ENCODE measurements at places on chromosomes 12 and 14.

- DNase-seq = no peak
These were observed 52.5 kb downstream of the KANSL2 start for GRCh38 chr12:48629541-48629940.

DNA sequence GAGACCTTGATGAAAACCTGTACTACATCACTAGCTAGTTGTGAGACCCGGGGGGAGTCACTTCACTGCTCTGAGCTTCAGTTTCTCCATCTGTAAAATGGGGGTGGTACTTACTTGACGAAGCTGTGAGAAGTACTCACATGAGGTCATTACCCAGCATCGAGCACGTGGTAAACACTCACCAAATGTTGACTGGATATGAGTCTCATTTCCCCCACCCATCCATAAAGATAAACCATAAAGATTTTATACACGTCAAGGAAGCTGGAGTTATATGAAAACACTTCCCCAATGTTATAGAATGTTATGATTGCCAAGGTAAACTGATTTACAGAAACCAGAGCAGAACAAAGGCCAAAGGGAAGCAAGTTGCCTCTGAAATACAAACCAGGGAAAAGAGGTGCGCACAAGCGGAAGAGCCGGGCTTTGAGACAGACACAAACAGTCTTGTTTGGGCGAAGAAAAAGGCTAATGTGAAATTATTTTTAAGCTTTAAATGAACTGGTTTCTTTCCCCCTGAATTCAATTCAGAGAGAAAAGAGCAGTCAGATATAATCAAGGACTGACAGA is 536.8 kb downstream of the MED13L start:
- no peak for DNase-seq

DNA sequence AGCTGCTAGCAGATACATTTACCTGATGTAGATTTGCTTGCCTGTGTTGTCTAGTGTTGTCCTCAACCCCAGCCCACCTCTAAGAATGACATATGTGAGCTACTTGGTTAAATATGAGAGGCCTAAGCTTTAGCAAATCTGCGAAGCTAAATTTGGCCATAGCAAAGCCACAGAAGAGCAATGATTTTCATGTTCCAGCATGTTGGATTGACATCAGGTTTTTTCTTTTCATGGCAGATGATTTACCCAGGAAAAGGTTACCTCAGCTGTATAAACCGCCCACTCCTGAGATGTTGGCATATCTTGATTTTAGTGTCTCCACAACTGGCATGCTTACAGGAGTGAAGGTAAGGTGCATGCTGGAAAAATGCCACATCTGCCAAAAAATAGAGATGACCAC is 36.4 kb upstream of the ATF1 start:
- DNase-seq = no peak

DNA sequence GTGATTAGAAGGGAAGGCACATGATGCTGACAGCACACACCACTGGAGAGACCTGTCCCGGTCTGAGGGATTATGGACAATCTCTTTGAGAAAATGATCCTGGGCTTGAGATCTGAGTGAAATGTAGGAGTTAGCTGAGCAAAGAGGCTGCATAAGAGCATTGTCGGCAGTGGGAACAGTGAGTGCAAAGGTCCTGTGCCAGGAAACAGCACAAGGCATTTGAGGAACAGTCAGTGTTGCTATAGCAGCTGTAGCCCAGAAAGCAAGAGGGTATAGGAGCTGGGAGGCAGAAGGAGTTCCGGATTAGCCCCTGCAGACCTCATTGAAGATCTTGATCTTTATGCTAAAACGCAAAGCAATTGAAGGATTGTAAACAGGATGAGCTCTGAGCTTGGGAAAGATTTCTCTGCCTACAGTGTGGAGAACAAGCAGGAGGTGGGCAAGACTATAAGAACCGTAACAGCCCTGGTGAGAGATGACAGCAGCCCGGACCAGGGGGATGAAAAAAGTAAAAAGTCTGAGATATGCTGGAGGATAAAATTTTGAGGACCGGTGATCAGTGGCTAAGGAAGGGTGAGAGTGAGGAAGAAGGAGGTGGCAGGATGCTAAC is 28.5 kb downstream of the CFL2 start:
- no peak for DNase-seq

GRCh38 chr12:126895951-126896913 is 1370.7 kb upstream of the TMEM132C start:
- DNase-seq = no peak

- no peak for DNase-seq
These were observed 6.5 kb upstream of the VTI1B start for GRCh38 chr14:67680941-67681340.

DNA sequence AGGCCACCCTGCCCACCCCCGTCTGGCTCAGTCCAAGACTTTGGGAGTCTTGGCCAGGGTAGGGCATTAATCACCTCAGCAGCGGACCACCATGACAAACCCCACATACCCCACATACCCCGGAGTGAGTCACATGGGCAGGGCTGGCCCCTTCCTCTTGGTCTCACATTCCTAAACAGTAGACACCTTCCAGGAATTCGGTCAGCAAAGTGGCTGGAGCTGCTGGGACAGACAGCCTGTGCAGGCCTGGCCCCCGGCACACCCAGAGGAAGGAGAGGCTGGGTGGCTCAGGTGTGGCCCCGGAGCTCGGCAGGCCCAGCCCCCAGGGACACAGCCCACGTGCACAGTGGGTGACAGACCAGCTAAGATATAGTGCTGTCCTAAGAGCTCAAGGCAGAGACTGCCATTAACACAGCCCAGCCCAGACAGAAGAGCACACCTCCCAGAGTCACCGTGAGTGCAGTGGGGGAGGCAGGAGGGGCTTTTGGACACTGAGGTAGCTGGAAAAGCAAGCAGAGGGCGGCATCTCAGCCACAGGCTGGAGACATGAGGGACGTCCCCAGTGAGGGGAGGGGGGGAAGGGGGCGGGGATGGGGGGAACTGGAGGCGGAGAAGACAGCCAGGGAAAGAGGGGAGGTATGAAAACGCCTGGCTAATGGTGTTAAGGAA is 24.0 kb downstream of the CCDC85C start:
- peak; percentile 83 for DNase-seq

Measured in hepatic stellate cell (primary cell).